Activated T-helper 1 cell treated with anti-CD3 and anti-CD28 coated beads, Interleukin-2, amount 50 U/mL, for 16 hours (primary cell): ENCODE measurements at places on chromosomes 2 and 18.

- DNase-seq: no peak
These were observed 309.1 kb downstream of the ARL6IP6 start for GRCh38 chr2:153027533-153027932.

DNA sequence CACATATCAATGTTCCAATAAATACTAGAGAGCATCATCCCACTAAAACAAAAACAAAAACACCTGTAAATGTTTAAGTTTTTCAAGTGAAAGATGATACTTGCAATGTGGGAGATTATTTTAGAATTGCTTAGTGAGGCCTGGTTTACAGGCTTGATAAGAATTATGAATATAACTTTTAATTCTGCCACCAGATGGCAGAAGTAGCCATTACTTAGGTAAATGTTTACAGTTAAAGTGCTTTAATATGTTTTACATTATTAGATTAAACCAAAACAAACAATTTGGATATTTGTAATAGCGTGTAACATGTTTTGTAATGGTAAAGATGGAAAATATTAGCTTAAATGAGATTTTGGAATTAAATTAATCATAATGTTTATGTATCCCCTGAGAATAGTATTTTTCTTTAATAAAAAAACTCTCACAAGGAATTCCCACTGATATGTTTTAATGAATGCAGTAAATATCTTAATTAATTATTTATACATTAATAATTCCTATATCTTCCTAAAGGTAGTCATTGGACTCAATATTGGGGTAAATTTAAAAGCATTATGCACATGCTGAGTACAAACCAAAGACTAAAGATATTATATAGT is 522.0 kb downstream of the SPAG16 start:
- DNase-seq: no peak

DNA sequence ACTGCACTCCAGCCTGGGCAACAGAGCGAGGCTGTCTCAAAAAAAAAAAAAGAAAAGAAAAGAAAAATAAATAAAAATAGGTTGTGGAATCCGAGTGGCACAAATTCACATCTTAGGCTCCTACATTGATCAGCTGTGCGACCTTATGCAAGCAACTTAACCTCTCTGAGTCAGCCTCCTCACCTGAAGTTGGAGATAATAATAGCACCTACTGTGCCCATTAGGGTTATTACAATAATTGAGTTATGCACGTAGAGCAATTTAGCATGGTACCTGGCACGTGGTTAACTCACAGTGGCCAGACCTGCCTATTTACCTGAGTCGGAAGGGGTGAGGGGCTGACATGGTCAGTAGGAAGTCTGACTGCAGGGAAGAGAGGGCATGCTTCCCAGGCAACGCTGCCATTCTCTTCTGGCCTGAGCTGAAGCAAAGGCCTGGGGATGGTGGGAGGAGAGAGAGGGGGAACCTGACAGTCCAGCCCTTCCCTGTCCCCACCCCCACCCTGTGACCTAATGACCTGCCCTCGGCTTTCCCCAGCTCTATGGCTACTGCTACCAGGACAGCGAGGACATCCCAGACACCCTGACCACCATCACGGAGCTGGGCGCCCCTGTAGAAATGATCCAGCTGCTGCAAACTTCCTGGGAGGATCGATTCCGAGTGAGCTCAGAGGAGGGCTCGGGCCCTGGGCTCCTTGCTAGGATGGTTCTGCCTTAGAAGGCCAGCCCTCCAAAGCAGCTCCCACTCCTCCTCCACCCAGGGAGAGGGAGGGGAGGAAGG is 5.1 kb downstream of the PKDCC start:
- no peak for DNase-seq

DNA sequence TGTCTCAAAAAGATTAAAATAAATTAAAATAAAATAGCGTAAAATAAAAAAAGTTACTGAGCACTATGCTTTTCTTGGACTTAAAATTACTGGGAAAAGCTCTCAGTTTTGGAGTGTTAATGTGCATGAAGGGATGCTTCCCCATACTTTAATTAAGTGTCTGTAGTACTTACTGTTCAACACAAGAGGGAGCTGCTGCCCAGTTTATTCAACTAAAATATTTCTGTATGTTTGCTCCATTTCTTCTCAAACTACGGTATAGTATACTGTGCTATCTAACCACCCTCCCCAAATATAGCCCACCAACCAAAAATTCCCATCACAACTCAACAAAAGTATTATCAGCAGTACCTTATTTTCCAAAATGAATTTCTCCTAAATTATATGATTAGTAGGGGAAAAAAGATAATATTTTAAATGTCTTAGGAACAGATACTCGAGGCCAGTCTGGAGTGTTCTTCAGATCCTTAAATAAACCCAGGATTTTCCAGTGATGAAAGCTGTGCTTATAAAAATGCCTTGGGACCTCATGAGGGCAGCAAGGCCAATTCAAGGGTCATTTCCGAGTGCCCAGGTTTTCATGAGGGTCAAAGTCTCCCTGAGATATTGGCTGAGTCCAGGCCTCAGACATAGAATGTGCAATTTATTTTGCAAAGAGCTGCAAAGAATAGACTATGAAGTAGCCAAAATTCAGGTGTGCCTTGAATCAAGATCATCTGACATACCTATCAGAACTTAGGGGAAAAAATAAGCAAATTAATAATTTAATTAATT is 64.1 kb downstream of the CHRNA1 start:
- no peak for DNase-seq

DNA sequence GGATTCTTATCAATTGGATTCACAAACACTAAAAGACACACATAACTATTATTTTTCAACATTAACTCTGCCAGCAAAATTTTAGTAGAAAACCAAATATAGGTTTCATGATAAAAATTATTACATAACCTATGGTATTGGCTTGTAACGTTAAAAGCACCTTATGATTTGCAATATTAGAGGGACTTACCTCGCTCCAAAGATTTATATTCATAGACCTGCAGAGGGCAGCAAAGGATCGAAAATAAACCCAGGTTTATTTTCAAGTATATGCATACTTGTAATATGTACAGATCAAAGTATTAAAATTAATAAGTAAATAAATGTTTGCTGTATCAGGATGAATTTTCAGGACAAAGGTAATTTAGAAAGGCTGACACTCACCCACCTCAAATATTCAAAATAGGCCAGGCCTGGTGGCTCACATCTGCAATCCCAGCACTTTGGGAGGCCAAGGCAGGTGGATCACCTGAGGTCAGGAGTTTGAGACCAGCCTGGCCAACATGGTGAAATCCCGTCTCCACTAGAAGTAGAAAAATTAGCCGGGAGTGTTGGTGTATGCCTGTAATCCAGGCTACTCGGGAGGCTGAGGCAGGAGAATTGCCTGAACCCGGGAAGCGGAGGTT is 45.3 kb downstream of the LRPPRC start:
- no peak for DNase-seq

DNA sequence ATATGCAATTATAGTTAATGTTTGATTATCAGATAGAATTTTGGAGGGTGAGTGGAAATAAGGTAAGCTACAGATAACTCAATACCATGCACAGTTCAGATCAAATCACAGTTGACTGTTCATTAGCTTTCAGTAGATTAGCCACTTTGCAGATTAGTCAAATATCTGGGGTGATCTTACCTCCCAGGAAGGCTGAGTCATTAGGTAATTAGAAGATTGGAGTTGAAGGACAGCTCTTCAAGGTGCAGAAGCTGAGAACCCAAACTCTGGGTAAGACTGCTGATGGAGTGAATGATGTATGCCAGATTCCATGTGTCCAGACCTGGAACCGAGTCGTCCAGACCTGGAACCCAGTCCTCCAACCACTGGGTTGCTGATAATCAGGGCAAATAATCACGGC is 262.8 kb upstream of the UBE2E3 start:
- DNase-seq: no peak

GRCh38 chr2:127027715-127028114 is 79.2 kb downstream of the BIN1 start:
- DNase-seq: no peak

GRCh38 chr2:44328750-44329149 is 32.5 kb downstream of the PREPL start:
- DNase-seq: no peak

- no peak for DNase-seq
These were observed 2.9 kb upstream of the CRIM1 start for GRCh38 chr2:36352701-36353100.

DNA sequence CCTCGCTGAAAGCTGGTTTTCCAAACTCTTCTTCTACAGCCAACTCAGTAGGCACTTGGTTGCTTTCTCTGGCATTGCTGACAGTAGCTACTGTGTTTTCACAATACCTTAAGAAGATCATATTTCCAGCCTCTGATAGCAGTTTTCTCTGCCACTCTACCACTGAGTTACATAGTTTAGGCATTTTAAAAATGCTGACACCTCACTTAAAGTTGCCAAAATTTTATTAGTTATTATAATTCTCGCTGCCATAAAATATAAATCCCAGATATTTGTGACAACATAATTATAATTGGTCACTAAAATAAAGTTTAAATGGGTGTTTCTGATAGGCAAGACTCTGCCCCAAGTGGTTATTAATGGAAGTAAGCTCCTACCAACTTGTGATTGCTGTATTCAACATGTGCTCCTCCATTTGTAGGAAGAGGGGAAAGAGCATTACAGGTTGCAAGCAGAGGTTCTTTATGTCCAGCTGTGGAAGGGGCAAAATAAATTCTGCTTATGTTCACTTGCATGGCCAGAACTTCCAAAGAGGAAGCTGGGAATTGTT is 1202.8 kb downstream of the CNTNAP5 start:
- no peak for DNase-seq

DNA sequence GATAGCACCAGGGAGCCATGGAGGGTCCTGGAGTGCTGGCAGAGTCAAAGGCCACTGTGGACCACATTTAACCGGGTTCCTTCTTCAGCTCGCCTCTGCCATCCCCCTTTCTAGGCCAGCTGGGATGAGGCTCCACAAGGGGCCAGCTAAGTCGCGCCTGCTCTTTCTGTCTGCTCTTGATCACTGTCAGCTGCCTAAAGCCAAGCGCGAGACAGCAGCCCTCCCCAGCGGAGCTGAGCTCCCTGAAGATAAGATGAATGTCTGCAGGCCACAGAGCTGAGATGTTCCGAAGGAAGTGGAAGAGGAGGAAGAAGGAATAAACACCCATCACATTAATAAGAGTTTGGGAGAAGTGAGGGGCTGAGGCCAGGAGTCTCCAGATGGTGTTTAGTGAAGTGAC is 99.6 kb downstream of the CELF4 start:
- no peak for DNase-seq
